ENCODE measurements at places on chromosomes 4 and X. TPM values are rescaled to one million over a fixed set of nuclear protein-coding genes. Genes with fewer than 3 reads are reported as not detected.

- no peak for DNase-seq
Measured at GRCh38 chr4:3250956-3251690, 2.2 kb downstream of the MSANTD1 start.

- no peak for DNase-seq
Measured at GRCh38 chr4:72525938-72526337, 43.1 kb downstream of the ADAMTS3 start.

DNA sequence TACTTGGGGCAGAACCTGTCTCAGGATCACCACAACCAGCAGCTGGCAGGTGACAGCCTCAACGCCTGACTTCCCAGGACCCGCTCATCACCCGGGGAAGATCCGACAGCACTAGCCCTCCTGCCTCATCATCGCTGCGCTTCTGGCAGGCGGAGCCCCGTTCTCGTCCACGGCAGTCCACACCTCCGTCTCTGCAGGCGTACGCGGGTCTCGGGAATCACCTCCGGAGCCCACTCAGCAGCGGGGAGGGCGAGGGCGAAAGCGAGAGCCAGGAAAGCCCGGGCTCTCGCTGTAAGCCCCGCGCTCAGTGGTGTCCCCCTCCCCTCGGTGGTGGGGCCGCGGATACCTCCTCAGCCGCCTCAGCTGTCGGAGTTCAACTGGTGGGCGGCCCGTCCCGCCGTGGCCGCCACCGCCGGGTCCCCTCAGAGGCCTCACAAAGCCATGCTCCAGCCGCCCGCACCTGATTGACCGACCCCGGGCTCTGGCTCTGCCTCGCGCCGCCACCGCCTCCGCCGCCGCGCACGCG is 518 bp upstream of the CNKSR2 start:
- no peak for DNase-seq

DNA sequence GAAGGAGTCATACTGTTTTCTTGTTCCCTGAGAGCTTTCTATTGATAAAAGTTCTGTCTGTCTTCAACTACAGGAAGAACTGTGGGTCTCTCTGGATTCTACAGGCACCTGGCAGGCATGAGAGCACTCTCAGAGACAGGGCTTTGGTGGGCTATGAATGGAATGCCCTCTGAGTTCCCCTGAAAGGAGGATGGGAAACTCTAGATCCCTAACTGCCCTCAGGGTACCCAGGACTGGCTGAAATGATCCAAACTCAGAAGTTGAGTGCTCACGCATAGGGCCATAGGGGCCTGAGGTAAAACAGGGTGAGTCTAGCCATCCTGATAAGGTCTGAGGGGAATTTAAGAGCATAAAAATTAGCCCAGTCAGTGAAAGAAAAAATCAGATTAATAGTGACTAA is 59.0 kb upstream of the SCRG1 start:
- no peak for DNase-seq

- DNase-seq = no peak
Measured at GRCh38 chr4:69668680-69669079, 15.6 kb upstream of the UGT2A1 start.

- no peak for DNase-seq
Measured at GRCh38 chr4:80006935-80007744, 65.9 kb downstream of the ANTXR2 start.

GRCh38 chrX:6917666-6918065 is 229.8 kb upstream of the STS start:
- DNase-seq = no peak

DNA sequence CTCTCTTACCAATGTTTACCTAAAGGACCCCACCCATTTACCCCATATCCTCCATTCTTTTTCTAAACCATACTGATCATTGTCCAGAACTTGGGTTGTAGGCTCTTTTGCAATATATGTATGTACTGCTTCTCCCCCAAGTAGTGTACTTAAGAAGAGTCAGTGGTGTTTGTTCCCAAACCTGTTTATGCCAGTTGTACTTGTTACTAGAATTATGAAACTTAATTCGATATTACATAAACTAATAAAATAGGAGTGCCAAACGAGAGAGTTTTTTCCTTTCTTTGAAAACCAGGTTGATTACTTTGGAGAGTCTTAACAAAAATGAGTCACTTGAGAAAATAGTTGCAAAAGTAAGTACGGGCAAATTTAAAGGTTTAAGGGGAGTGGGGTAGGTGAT is 96.3 kb downstream of the GEMIN8 start:
- no peak for DNase-seq

DNA sequence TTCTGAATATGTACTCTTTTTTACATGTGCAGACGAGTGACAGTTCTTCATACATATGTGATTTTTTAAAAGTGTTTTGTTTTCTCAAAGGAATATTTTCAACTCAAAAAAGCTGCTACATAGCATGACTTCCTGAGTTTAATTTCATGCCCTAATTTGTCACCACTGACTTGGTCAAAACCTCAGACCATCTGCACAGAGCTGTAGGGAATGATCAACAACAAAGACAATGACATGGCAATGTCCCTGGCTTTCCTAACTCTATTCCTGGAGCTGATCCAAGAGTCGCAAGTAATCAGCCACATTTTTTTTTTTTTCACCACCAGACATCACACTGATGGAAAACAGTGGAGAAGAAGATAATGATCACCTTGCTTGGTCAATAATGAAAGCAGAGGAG is 97.7 kb downstream of the TMA16 start:
- no peak for DNase-seq

- DNase-seq = peak; percentile 69
Measured at GRCh38 chrX:66728818-66729271, 90.0 kb upstream of the EDA2R start.

DNA sequence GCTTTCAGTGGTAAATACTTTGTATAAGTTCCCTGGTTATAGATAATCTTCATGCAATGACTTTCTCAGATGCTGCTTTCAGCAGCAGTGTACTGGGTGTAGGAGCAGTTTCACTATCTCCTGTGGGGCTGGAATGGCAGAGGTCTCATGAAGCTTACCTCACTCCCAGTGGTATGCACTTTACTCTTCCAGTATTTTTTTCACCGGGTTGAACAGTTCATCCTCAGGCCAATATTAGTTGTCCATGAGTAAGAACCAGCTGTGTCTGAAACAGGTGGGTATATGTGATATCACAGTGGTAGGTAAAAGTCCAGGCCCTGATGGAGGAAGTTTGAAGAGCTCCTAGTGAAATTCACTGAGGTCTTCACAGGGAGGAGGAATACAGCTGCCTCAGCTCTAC is 351.5 kb upstream of the EMCN start:
- DNase-seq = no peak

DNA sequence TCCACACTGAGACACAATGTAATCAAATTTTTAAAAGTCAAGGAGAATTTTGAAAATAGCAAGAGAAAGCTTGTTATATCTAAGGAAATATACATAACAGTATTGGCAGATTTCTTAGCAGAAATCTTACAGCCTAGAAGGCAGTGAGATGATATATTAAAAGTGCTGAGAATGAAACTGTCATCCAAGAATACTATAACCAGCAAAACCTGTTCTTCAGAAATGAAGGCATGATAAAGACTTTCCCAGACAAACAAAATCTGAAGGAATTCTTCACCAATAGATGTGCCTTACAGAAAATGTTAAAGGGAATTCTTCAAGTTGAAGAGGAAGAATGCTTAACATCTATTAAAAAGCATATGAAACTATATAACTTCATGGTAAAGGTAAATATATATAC is 73.6 kb downstream of the CPEB2 start:
- DNase-seq = no peak

- DNase-seq = no peak
Measured at GRCh38 chr4:163611784-163612445, 117.4 kb downstream of the TMA16 start.

- DNase-seq = no peak
Measured at GRCh38 chr4:112994732-112995464, 54.6 kb upstream of the ANK2 start.

DNA sequence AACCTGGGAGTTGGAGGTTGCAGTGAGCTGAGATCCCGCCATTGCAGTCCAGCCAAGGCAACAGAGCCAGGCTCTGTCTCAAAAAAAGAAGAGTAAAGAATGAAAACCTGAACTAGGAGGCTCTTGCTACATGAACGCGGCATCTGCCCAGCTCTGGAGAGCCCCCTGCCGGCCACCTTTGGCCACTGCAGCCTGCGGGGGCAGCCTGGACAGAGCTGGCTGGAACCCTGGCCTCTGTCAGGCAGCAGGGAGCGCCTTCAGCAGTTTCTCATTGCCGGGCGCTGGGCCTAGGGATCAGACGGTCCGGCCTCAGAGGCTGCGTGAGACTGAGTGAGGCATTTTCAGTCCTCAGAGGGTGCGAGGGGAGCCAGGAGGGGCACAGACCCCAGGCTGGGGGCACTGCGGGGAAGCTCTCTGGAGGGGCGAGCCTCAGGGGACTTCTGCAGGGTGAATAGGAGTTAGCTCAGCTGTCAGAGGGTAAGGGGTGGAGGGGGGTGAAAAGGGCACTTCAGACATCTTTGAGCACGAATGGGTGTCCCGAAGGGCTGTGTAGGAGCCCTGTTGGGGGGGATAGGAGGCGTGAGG is 17.5 kb downstream of the DOK7 start:
- DNase-seq = peak; percentile 66

DNA sequence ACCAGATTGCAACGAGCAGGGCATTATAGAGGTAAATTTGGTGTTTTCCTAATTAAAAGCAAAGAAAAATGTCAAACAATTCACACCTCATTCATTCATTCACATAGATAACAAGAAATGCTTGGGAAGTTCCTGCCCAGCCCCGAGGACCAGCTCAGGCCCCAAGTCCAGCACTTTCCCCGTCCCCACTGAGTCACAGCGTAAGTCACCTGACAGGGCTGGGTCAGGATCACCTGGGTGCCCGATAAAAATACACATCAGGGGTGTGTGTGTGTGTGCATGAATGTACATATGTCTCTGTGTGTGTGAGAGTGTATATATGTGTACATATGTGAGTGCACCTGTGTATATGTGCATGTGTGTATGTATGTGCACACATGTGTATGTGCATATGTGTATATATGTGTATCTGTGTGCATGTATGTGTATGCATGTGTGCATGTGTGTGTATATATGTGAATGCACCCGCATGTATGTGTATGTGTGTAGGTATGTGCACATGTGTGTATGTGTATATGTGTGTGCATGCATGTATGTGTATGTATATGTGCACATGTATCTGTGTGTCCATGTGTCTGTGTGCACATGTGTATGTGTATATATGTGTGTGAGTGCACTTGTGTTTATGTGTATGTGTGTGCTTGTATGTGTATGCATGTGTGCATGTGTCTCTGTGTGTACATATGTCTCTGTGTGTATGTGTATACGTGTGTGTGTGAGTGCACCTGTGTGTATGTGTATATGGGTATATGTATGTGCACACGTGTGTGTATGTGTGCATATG is 18.6 kb upstream of the SH3TC1 start:
- DNase-seq = no peak

DNA sequence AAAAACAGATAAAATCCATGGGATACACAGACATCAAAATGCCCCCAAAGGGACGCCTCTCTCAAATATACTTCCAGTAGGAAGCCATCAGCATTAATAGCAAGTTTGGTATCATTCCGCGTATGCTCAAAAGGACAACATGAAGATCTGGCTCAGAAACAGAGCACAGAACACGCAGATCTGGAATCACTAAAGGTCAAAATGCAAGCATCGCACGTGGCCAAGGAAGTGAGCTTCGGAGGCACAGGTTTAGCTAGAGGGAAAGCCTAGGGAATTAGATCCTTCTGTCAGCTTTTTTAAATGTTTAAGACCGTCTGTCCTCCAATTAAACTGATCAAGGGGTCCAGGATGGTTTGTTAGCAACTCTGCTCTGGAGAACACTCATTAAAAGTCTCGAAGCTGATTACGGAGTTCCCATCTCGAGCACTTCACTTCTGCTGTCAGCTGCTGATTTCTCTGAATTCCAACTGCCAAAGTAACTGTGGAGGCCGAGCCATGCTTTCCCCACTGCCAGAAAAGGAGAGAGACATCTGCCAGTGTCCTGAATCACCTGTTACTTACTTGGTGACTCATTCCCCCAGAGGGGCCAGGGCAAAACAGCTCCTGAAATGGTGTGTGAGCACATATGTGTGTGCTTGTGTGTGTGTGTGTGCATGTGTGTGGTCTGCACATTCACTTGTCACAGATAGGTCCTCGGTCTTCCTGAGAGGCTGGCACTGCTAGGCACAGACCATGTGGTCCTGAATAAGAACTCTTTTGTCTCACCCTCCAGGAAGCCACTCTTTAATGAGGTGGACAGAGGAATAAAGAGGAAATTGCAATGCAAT is 177.7 kb upstream of the PPARGC1A start:
- no peak for DNase-seq

GRCh38 chr4:168811207-168811606 is 198.8 kb downstream of the CBR4 start:
- no peak for DNase-seq

DNA sequence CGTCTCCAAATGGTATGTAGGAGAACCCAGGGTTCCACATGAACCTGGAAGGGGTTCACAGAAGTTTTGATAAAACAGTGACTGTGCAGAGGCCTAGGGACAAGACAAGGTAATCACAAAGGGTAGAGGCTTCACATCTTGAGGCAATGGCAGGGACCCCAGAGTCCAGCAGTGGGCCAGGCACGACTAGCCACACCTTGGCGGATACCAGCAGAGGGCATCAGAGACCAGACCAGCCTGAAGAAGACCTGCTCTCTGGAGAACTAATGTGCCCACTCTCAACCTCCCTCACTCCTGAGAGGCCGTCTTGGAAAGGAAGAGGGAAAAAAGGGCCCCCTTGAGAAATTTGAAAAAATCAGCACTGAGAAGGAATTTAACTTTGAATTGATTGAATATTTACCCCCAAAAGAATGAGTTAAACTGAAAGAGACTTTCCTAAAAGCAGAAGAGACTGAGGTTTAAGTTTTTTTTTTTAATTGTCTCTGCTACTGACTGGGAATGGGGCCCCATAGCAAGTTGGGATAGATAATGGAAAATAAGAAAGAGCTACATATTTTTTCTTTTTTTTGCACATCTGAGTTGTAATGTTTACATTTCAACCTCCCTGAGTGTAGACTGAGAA is 243.8 kb upstream of the JADE1 start:
- DNase-seq = no peak

DNA sequence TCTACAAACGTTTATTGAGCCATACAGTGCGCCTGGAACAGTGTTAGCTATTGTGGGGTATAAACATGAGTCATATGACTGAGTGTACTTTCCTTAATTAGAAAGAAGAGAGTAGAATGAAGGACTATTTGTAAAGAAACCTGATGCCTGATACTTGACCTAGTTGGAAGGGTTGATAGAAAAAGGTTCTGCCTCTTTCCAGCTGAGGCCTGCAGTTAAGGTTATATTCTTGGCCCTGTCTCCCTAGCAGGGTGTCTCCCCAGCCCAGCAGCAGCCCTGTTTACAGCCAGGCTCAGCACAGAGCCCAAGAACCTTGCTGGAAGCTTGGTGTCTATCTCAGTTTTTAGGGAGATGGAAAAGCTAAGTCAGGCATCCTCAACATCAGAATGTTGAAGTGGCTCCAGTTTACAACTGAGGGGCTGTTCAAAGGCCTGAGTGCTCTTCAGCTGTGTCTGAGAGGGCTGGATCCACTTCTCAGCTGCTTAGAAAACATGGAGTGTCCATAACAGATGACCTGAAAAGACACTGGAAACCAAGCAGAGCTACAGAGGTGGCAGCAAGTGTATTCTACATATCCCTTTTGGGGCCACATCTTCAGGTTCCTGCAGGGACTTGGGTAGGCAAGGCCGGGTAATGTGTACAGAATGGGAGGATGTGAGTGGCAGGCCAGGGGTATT is 21.6 kb downstream of the NYX start:
- no peak for DNase-seq

Gene UGT8
- 0.13 TPM for total RNA-seq

Gene JADE1
- 79.5 TPM for total RNA-seq

Gene C4orf54
- not detected for total RNA-seq

Gene PNMA6F
- not detected for total RNA-seq

Gene GNL3L
- 41.1 TPM for total RNA-seq

Gene RHOXF1
- total RNA-seq = 1.9 TPM

Gene AMOT
- total RNA-seq = 3.8 TPM

Gene GPRIN3
- total RNA-seq = 30.2 TPM

Gene FGFR3
- not detected for total RNA-seq

Gene C4orf33
- total RNA-seq = 5.9 TPM

Data from naive thymus-derived CD4-positive, alpha-beta T cell (primary cell).